CD8-positive, alpha-beta memory T cell (primary cell): ENCODE measurements at places on chromosomes 6 and 20.

DNA sequence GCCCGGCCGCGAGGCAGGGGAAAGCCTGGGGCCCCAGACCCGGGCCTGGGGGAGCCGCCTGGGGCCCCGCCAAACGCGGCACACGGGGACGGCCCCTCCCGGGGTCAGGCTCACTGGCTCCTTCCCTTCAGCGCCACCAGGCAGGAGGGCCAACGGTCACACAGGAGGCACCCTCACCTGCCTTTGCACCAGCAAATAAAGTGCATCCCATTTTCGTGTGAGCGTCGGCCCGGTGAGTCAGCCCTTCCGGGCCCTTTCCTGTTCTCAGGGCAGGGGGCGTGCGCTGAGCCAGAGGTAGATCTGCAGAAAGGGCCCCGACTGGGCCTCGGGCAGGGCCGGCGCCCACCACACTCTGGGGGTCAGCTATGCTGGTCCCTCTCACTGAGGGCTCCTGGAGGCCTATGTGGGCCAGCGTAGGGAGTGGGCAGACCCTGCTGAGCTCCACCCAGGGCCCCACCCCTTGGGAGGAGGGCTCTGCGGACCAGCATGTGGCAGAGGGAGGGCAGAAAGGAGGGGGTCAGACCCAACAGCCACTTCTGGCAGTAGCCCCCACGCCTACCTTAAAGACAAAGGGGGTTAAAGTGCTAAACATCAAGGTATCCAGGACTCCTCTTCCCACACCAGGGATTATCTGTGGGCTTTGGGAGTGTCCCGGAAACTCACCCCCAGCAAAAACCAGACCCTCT is 931 bp upstream of the UCKL1 start:
- DNase-seq, result peak; percentile 40

GRCh38 chr20:50366270-50367103 is 143.7 kb upstream of the PTPN1 start:
- DNase-seq, result no peak

DNA sequence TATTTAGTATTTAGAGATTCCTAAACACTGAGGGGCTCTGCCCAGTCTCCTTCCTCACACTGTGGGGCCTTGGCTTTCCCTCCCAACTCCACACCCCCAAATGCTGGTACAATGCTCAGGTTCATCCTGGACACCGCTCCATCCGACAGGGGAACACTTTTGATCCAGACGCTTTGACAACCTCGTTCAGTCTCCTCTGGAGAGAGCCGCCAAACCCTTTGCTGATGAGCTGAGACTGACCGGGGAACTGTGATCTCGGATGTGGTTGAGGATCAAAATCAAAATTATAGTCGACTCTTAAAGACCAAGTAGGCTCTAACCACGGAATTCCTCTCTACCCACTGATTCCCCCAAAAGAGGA is 38.8 kb upstream of the HLA-E start:
- no peak for DNase-seq

- no peak for DNase-seq
Observed at GRCh38 chr20:34820805-34821578, 4.5 kb downstream of the NCOA6 start.

- DNase-seq, result peak; percentile 31
Observed at GRCh38 chr20:40757087-40757486, 68.1 kb upstream of the MAFB start.

GRCh38 chr20:63957690-63958441 is 1.6 kb upstream of the UCKL1 start:
- no peak for DNase-seq

DNA sequence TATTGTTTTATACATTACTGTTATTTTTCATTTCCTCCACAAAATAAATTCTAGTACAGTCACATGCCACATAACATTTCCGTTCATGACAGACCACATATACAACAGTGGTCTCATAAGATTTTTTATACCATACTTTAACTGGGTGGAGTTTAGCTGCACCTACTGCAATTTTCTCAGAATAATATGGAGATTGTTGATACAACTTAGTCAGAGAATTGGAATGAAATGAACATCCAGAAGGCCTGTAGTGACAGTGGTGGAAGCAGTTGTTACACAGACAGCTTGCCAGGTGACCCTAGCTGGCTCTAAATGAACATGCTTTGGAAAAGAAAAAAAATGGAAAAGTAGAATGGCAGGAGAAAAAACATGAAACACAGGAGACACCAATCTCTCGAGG is 183.2 kb upstream of the TCF21 start:
- DNase-seq, result no peak

- DNase-seq, result no peak
Observed at GRCh38 chr20:37317316-37317715, 27.9 kb downstream of the MANBAL start.

DNA sequence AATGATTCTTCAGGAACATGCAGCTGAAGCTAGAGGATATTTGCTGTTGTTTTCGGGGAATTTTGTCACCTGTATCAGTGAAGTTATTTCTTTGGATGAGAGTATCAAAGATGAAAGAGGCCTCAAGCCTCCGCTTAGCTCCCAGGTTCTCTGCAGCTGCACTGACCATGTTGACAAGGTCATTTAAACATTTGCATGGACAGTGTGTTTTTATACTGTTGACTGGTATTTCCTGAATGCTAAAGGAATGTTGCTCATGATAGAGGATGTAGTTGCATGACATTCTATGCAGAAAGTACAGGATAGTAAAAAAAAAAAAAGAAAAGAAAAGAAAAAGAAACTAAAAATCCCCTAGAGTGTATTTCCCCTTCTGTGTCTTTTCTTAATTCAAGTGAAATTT is 165.6 kb upstream of the LAMP5 start:
- no peak for DNase-seq

DNA sequence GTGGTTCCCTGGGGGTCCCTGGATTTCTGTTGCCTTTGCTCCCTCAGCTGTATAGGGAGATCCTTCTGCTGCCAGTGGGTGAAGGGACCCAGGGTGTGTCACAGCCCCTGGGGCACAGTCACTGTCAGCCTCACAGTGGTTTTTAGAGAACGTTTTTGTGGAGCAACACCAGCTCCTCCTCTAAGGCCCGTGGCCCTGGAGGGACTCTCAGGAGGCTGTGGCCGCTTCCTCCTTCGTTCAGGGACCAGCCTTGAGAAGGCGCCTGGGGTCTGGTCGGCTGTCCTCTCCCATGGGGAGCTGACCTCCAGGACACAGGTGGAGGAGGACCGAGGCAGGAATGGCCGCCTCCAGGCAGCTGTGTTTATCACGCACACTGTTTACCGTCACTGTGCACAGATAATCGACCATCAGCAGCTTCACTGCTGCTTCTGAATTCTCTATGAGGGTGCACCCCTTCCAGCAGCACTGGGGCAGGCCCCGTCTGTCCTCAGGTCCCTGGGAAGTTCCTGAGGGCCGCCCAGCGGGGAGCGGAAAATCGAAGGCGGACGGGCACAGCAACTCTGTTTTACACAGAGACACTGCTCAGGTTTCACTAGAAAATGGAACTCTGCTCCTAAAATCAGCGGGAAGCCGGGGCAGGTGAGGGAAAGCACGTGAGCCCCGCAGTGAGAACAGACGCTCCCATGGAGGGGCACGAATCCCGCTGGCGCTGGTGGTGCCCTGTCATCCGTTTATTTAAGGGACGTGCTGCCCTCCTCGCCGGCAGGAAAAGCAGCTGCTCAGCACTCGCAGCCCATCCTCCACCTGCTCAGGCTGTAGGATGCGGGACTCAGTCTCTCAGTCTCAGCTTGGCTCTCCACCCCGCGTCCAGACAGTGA is 10.4 kb upstream of the FRMD1 start:
- DNase-seq, result no peak

- DNase-seq, result no peak
Observed at GRCh38 chr6:169997187-169997929, 245.9 kb downstream of the ERMARD start.

GRCh38 chr6:8400663-8401062 is 34.7 kb downstream of the SLC35B3 start:
- DNase-seq, result no peak

DNA sequence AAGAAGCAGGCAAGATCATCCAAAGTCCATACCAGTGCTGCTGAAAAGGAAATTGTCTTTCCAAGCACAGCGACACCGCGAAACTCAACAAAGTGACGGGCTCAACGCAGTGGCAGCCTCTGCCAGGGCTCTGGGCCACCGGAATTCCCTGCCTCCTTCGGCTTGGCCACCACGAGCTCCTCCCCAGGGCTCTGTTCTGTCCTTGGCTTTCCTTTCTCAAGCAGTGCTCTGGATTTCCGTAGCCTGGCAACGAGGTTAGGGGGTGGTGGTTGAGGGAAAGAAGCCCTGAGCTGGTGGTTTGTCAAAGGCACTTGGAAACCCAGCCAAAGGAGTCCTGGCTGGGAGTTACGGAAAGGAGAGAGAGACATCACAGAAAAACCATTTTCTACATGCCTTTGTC is 31.2 kb downstream of the PRR18 start:
- DNase-seq, result no peak

- DNase-seq, result no peak
Observed at GRCh38 chr6:69162811-69163210, 527.7 kb downstream of the ADGRB3 start.

GRCh38 chr20:4151991-4152695 is 136.8 kb upstream of the RNF24 start:
- DNase-seq, result no peak

DNA sequence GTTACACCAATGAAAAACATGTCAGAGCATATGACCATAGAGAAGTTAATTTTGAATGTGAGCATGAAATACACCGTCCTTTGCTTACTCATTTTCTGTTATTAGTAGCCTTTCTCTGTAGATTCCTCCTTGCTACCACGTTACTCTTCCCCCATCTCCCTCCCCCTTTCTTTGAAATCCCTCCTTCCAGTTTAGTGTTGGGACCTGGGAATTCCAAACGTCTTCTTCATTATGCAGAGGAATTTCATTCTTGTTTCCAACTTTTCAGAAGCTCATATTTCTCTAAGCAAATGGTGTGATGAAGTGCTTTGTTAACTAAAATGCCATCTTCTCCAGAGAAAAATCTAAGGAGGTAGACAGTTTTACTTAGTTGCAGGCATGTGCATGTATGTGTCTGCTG is 122.4 kb downstream of the MCHR2 start:
- no peak for DNase-seq

- no peak for DNase-seq
Observed at GRCh38 chr6:39926668-39927067, 7.6 kb downstream of the MOCS1 start.

GRCh38 chr6:111663692-111664564 is 58.2 kb upstream of the TRAF3IP2 start:
- DNase-seq, result no peak

GRCh38 chr6:166472636-166473035 is 89.9 kb upstream of the MPC1 start:
- no peak for DNase-seq

DNA sequence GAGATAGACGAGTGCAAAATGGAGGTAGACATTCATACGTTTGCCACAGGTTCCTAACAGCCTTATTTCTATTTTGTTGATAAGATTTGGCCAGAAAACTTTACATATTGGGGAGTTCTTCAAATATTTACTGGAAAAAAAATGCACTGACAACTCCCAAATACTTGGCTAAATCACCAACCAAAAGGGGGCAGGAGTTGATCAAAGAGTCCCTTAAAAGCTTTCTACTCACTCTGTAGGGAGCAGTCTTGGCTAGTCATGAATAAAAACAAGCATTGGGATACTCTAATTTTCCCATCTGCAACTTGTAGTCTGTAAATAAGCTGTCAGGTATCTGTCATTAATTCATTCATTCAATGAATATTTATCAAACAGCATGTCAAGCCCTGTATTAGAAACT is 18.4 kb downstream of the TENT5A start:
- no peak for DNase-seq

DNA sequence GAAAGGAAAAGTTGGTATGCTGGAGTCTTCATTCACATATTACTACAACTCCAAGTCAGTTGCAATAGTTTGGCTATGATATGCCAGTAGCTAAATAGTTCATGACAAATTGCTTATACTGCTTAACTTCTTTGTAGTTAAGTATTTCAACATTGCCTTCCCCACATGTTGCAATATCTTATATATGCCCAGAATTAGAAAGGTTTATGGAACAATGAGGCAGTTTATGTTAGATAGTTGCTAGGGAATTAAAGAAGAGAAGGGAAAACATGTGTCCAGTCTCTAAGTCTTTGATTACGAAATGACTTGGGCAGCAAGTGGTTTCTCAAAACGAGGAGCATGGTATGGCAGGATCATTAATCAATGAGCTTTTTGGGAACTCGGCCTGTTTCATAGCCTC is 145.8 kb downstream of the PLCB4 start:
- no peak for DNase-seq

DNA sequence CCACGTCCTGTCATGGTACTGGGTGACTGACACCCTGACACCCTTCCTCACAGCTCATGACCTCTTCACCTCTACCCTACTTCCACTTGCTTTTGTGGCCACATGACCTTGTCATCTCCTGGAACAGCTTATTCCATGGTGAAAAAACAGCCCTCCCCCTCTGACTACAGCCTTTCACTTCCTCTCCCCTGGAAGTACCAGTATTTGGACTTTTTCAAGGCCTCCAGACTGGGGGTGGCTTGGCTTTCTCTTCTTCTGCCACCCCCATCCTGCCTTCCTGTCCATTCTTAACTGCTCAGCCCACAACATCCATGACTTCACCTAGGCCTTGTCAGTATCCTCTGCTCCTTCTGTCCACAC is 168.4 kb downstream of the CARMIL1 start:
- no peak for DNase-seq

DNA sequence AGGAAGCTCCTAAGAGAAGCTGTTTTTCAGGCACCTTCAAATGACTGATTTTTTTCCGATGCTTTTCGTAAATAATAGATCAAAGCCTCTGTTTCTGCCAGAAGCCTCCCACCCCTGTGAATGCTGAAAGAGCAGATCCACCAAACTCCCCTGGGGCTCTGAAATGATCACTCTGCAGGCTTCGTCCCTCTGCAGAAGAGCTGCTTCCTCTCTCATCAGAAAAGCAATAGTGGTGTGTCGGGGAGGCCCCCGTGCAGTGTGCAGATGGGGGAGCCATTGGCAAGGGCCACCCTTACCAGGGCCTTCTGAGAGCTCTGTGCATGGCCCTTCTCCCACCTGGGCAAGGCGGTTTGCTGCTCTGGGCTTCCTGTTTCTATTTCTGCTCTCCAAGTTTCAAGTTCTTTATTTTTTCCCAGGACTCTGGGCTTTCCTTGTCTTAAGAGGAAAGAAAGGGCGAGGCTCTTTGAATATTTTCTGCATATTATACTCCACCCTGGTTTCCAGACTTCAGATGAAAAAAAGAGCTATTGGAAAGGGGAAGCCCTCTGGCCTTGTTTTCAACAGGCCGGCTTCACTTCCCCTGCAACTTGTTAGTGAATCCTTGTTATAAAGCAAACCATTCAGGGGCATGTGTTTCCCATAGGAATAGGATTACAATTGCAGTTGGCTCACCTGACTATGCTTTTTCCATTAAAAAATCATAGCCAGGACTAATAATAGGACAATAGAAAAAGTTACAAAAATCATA is 155.2 kb downstream of the TTLL2 start:
- DNase-seq, result no peak

DNA sequence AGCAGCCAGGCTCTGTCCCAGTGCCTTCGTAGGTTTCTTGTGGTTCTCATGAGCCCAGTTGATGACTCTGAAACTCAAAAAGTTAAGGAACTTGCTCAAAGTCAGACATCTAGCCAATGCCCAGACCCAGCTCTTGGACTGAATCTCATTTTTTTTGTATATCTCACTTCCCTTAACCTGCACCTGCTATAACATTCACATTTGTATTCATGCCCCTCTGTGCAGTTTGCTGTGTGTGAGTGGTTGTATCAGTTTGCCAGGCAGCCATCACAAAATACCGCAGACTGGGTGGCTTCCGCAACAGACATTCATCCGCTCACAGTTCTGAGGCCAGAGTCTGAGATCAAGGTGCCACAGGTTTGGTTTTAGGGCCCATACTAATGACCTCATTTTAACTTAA is 49.9 kb downstream of the IPCEF1 start:
- DNase-seq, result no peak
